ENCODE measurements at places on chromosomes 1 and 21.

GRCh38 chr1:7448986-7449385, 322.1 kb upstream of the VAMP3 start:
- DNase-seq, result no peak

DNA sequence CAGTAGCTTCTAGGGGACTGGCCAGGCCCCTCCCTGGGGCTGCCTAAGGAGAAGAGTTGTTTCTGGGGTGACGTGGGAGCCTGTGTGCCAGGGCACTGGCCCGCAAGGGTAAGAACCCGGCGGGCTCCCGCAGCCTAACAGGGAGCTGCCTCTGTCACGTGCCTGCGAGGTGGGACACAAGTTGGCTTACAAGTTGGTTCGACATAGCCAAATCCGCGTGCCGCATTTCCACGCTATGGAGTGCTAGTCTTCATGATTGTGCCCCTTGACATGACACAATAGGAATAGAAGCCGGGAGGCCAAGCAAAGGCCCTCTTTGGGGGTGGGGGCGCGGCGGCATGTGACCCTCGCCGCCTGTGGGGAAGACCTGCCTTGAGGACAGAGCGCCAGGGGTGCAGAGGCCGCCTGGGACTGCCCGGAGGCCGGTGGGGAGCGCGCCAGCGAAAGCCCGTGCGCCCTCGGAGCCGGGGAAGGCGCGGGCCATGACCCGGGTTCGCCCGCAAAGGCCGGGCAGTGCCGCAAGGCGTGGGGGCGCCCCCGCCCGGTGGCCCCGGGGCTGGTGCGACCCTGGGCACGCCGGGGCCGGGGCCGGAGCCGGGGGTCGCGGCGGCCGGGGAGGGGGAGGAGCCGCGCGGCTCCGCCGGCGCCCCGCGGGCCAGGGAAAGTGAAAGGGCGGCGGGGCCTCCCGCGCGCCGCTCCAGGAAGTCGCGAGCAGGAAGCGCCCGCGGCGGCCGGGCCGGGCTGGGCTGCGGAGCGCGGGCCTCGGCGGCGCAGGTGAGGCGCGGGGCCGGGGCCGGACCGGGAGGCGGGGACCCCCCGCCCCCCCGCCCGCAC, at the start of gene SLC37A1:
Gene SLC37A1 (plus strand): TSS at position 702 of the 834 bp plus-strand sequence. CDS start 4,603 bp downstream, outside the sequence.
- no peak for DNase-seq

GRCh38 chr1:223142795-223143536, at the start of gene TLR5:
TSS of gene TLR5 (minus strand) at chr1:223143248. CDS start at chr1:223113031, 30,217 bp downstream.
- peak; percentile 64 for DNase-seq

- no peak for DNase-seq
Observed at GRCh38 chr1:60906039-60906438, 176.3 kb upstream of the NFIA start.

GRCh38 chr21:31220575-31220974, 123.5 kb downstream of the TIAM1 start:
- DNase-seq, result no peak

DNA sequence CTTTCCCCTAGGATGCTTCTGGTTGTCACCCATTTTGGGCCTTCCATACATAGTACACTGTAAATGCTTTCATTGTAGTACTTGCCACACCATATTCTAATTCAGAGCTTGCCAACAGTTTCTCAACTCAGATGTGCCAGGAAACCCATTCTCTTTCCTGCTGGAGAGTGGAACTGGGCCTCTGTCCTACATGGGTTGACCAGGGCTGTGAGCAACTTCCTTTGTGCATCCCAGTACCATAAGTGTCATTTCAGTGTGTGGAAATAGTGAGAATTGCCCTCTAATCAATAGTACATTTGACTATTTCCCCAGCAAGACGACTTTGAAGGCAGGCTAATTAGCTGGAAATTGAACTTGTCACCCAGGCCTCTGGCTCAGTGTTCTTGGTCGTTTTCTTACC, 74.8 kb downstream of the MTR start:
- DNase-seq, result no peak

DNA sequence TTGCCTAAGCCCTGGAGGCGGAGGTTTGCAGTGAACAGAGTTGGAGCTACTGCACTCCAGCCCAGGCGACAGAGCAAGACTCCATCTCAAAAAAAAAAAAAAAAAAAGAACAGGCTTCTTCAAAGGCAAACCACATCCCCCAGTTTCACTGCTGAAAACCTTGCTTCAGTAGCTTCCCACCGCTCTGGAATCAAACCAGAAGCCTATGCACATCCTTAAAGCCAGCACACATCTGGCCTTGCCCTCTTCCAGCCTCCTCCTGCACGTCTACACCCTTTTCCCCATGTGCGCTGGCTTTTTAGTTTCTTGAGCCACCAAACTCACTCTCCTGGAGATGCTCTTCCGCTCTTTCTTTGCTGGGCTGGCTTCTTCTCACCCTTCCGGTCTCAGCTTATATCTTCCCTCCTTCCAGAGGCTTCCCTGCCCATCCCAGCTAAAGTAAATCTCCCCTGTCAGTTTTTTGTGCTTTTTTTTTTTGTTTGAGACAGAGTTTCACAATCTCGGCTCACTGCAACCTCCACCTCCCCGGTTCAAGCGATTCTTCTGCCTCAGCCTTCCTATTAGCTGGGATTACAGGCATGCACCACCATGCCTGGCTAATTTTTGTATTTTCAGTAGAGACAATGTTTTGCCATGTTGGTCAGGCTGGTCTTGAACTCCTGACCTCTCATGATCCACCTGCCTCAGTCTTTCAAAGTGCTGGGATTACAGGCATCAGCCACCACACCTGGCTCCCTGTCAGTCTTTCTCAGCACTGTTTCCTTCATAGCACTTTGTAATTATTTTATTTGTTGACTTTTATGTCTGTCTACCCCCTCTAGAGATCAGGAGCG, 42.0 kb upstream of the ID3 start:
- no peak for DNase-seq

- no peak for DNase-seq
Observed at GRCh38 chr1:57632401-57632800, 208.5 kb upstream of the DAB1 start.
